A549 (cell line): ENCODE measurements at places on chromosomes 13 and 19. TPM values are rescaled to one million over a fixed set of nuclear protein-coding genes. Genes with fewer than 3 reads are reported as not detected.

- peak; percentile 17 for DNase-seq
These were observed 598.6 kb upstream of the PCDH20 start for GRCh38 chr13:62014299-62014698.

GRCh38 chr13:50387051-50387581 lies 371.9 kb downstream of the KCNRG start:
- no peak for DNase-seq

DNA sequence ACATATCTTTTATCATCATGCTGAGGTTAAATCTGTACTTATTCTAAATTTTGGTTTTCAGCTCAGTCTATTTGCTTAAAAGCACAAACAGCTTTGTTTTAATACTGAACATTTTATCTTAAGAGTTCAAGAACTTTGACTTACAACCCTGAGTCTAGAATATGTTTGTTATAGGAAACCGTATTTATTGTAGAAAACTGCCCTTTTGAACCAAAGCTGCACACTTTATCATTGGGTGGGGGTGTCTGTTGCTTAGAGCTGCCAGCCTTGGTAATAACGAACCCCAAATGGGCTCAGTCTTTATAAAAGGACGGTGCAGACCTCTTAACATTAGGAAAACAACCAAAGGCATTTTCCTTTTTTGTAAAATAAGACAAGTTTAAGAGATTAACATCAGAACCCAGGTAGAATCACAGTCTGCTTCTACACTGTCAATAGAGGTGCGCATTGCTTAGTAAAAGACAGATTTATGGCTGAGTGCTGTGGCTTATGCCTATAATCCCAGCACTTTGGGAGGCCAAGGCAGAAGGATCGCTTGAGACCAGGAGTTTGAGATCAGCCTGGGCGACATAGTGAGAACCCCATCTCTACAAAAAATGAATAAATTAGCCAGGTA lies 14.7 kb downstream of the ADGRE3 start:
- DNase-seq, result no peak

GRCh38 chr13:33186861-33187291 lies 98.7 kb downstream of the STARD13 start:
- no peak for DNase-seq

DNA sequence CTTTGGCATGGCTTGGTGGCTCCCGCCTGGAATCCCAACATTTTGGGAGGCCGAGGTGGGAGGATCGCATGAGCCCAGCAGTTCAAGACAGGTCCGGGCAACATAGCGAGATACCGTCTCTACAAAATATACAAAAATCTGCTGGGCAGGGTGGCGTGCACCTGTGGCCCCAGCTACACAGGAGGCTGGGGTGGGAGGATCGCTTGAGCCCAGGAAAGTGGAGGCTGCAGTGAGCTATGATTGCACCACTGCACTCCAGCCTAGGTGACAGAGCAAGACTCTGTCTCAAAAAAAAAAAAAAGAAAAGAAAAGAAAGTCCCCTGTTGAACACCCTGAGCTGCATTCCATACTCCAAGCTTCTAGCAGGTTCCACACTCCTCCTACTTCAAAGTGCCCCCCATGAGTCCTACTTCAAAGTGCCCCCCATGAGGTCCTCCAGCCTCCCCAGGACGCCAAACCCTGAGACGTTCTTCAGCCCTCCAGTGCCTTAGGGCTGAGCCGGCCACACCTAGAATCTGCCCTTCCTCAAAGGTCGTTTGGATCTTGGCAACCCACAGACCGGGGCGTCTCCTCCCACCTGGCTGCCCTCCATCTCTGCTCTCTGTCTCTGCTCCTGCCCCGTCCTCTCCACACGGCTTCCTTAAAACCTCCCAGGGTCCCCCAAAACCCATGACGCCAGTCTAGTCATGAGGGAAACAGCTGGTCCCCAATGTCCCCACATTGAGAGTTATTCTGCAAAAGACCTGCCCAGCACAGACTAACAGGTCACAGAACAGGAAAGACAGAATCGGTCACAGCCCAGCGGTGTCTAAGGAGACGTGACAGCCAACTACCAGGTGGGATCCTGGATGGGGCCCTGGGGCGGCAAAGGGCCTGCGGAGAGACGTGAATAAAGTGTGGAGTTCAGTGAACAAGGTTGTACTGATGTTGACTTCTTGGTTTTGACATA lies 4.8 kb downstream of the TJP3 start:
- DNase-seq, result peak; percentile 63

GRCh38 chr13:40770609-40770933 lies 419 bp downstream of the MRPS31 start:
- no peak for DNase-seq

DNA sequence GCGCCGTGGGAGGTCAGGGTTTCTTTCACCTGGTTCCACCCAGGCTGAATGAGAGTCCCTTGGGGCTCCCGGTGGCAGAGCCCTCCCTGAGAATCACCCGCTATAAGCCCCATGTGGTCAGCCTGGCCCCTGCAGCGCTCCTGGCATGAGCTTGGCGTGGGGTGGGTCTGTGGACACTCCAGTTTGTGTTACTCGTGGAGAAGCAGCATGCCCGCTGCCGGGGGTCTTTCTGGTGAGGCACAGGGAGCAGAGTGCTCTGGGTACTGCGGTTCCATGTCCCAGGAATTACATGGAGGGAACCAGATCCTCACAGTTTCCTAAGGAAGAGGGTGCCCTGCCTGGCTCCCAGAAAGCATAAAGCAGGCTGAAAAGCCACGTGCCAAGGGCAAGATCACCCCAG lies 62.2 kb downstream of the SMARCA4 start:
- DNase-seq, result no peak

GRCh38 chr19:3178377-3178972 lies at the start of gene S1PR4:
Gene S1PR4, plus strand, starts transcription at chr19:3178769. Its CDS starts 24 bp downstream, at chr19:3178793.
- DNase-seq, result no peak

GRCh38 chr13:32281096-32281495 lies 34.1 kb downstream of the ZAR1L start:
- no peak for DNase-seq

DNA sequence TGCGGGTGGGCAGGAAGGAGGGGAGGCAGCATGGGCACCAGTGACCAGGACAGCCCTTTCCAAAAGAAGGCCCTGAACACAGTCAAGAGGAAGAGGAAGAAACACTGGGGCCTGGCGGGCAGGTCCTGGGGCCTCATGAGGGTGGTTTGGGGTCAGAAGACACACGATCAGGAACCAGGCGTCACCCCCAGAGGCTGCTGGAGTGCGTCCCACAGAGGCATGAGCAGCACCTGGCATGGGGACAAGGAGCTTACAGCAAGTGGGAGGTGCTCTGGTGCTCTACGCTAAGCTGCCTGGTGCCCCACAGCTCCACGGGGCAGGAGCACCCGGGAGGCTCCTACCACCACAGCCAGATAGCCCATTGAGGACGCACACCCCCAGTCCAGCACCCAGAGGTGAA lies 20.0 kb downstream of the ELL start:
- no peak for DNase-seq

- no peak for DNase-seq
These were observed 227.3 kb downstream of the POU4F1 start for GRCh38 chr13:78376033-78376432.

DNA sequence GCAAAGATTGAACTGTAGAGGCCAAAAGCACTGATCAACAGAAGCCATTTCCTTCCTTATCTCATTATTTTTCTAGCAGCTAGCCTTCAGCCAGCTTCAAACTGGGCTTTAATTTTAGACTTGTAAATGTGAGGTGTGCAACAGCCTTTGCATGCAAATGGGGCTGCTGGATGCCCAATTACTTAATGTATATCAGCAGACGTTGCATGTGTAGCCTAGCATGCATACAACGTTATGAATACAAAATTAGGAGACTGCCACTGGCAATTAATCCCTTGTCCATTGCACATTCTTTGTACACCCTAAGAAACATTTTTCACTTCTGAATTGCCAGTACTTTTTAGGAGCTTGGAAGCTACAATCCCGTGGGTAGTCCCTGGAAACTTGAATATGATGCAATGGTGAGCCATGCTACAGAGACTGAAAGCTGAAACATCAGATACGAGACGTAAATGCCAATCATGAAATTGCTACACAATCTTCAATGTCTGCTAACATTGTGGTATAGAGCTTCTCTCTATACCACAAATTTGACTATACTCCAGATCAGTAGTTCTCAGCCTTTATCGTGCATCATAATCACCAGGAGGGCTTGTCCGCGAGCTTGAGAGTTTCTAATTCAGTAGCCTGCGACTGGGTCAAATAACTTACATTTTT lies 20.2 kb downstream of the EPSTI1 start:
- no peak for DNase-seq

DNA sequence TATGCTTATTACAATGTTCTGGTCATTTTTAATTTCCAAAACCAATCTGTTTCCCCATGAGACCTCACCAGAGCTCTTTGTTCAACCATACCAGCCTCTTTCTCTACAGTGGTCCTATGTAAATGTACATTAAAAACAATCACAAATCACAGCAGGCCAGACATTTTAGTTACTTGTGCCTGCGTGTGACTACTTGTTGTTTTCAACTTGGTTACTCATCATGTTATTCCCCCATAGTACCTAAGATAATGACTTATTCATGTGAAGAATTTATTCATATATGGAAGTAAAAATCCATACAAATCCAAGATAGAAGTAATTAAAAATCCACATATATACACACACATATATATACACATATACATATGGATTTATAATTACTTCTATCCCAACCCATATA lies 379.6 kb downstream of the SLITRK6 start:
- no peak for DNase-seq

- no peak for DNase-seq
These were observed 3.0 kb upstream of the NANOS2 start for GRCh38 chr19:45917421-45918091.

DNA sequence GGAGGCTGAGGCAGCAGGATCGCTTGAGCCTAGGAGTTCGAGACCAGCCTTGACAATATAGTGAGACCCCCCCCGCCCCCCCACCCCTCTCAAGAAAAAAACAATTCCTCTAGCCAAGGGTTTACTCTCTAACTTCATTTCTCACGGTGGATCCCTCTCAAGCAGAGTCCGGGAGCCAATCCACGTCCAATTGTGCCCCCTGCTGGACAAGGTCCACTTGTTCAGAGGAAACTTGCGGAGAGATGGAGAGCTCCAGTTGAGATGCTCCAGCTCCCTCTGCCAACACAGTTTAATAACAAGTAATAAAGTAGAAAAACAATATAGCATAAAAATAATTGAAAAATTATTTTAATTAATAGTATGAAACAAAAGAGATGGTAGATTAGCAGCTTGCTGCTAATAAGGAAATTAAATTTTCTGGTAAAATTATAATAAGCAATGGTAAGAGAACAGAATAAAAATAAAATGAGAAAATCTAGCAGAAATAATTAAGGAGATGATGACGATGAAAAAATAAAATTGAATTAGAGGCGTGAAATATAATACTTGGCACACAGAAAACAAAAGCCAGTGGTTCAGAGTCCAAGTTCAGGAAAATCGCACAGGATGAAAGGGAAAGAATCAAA lies 14.5 kb upstream of the SIGLEC14 start:
- DNase-seq, result peak; percentile 44

DNA sequence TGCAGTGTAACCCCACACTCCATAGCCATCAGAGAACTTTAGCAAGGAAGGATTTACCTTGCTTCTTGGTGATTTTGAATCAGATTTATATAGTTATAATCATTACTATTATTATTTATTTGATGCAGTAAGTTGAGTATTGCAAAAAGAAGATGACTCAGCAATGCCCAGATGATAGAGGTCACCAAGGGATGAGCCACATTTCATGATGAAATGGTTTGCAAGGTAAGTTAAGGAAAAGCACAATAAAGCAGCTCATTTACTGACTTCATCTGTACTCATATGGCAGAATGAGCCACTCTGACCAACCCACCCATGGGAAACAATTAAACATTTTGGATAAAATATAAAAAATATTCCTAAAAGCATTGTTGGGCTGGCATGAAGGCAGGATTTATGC lies 59.1 kb downstream of the AKAP11 start:
- no peak for DNase-seq

DNA sequence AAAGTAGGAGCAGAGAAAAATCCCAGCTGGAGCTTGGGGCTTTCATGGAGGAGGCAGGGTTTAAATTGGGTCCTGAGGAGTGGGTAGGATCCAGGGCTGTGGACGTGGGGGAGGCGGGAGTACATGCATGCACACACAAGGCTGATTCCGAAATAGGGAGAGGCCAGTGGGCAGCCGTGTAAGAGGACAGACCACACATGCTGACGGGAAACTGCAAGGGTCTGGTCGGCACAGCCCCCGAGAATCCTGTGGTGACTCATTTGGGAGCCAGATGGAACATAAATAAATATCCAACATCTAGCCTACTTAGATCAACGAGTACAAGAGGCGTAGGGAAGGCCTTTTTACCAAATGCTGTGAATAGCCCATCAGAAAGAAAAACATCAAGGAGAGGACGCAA lies 216.3 kb upstream of the ZNF507 start:
- DNase-seq, result no peak

DNA sequence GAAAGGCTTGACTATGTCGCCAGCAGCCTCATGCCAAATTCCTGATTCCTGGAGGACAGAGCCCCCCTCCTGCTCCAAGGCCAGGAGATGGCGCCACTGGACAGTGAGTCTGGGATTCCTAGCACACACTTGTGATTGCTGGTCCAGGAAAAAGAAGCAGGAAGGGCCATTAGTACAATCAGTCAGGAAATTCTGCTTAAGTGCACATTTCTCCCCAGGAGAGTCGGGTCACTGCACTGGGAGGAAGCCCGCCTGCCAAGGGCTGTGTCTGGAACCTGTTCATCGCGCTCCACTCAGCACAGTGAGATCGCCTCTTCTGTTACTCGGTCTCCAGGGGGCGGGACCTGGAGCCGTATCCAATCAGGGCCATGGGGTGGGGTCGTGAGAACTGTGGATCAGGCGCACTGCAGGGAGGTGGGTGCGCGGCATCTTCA lies 65.1 kb downstream of the ZNF823 start:
- peak; percentile 21 for DNase-seq

GRCh38 chr13:97468331-97468730 lies 34.4 kb downstream of the RAP2A start:
- DNase-seq, result no peak

The PSG2 gene
- not detected in 3 replicates for polyA plus RNA-seq

The BLOC1S3 gene
- polyA plus RNA-seq, result 8.2 to 12.2 TPM (median 10.6 TPM) in 3 replicates

The LILRB2 gene
- not detected in 3 replicates for polyA plus RNA-seq

The KLC3 gene
- 0.49 to 0.55 TPM (median 0.52 TPM) in 3 replicates for polyA plus RNA-seq

The EFNB2 gene
- 1.3 to 1.6 TPM (median 1.3 TPM) in 3 replicates for polyA plus RNA-seq

The NLRP4 gene
- 0.04 TPM in 1 of 3 replicates, not detected in the others for polyA plus RNA-seq

The RFXAP gene
- polyA plus RNA-seq, result 2.4 to 2.8 TPM (median 2.5 TPM) in 3 replicates

The KLK2 gene
- 0.14 to 0.36 TPM (median 0.21 TPM) in 3 replicates for polyA plus RNA-seq

The ADM5 gene
- 4.3 to 4.5 TPM (median 4.4 TPM) in 3 replicates for polyA plus RNA-seq

The GALP gene
- polyA plus RNA-seq, result not detected in 3 replicates

The ZNF320 gene
- polyA plus RNA-seq, result not detected in 3 replicates

The ZNF471 gene
- polyA plus RNA-seq, result 0.04 to 0.16 TPM (median 0.07 TPM) in 3 replicates

The PDCD2L gene
- 28.2 to 32.7 TPM (median 31.5 TPM) in 3 replicates for polyA plus RNA-seq
